CD4-positive, alpha-beta memory T cell (primary cell): ENCODE measurements at places on chromosomes 11 and 22.
A peak's percentile ranks its signal among the peaks of the same experiment; 100 is the strongest.

GRCh38 chr11:832529-833113 is at the start of gene CD151:
TSS of gene CD151 (plus strand) at chr11:832952. CDS start at chr11:836070, 3,118 bp downstream.
- no peak for DNase-seq

DNA sequence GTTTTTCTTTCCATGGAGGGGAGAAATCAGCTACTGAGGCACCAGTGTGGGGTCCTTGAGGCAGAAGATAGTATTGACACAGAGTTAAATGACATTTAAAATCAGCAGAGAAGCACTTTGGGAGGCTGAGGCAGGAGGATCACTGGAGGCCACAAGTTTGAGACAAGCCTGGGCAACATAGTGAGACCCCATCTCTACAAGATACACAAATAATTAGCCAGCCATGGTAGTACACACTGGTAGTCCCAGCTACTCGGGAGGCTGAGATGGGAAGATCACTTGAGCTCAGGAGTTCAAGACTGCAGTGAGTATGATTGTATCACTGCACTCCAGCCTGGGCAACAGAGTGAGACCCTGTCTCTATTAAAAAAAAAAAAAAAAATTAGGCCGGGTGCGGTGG is 38.1 kb downstream of the KREMEN1 start:
- no peak for DNase-seq

GRCh38 chr11:95585069-95585751 is 204.4 kb downstream of the FAM76B start:
- DNase-seq: no peak

DNA sequence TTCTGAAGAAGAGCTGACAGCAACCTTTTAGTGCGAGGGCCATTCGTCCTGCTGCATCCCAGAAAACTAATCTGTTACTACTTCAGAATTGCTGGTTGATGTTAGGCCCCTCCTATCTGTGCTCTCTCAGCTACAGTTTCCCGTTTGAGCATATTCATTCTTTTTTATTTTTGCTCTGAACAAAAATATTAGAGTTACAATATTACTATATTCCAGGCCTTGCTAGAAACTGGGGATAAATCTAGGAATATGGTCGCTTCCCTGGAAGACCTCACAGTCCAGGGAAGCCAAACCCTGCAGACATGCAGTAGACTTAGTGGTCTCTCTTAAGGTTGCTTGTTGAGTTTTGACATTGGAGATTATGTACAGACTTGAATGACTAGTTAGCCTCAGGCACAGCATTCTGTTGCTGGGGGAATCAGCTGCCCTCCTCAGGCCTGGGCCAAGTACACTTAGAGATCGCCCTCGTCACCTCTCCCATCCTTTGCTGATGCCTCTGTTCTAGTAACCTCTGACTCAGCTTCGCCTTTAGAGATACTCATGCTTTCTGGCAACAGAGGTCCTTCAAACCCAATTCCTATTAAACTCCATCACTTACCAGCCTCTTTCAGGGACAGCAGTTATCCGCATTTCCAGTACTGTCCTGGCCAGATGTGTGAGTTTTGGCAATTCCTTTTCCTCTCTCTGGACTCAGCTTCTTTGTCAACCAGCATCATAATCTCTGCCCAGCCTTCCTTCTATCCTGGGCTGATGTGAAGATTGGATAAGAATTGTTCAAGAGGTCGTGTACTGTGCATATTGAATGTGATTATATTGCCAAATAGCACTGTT is 698 bp upstream of the ANAPC15 start:
- no peak for DNase-seq

- DNase-seq: no peak
These were observed 5.5 kb downstream of the GRK3 start for GRCh38 chr22:25569983-25570382.

DNA sequence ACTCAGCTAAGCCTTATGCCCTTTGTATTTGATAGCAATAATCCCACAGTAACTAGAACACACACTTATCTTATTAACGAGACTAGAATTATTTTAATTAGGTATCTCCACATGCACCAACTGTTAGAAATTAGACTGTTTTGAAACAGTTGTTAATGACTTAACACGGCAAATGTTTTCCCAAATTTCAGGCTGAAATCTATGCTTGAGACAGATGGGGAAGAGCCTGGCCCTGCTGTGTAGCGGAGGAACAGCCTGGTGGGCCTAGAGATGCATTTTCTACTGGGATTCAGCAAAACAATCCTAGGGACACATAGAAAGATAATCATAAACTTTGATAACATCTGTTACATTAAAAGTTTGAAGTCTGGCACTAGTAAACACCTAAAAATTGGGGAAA is 273.4 kb downstream of the TTC28 start:
- DNase-seq: no peak

- no peak for DNase-seq
These were observed 15.2 kb downstream of the POLR2F start for GRCh38 chr22:37968452-37969251.

DNA sequence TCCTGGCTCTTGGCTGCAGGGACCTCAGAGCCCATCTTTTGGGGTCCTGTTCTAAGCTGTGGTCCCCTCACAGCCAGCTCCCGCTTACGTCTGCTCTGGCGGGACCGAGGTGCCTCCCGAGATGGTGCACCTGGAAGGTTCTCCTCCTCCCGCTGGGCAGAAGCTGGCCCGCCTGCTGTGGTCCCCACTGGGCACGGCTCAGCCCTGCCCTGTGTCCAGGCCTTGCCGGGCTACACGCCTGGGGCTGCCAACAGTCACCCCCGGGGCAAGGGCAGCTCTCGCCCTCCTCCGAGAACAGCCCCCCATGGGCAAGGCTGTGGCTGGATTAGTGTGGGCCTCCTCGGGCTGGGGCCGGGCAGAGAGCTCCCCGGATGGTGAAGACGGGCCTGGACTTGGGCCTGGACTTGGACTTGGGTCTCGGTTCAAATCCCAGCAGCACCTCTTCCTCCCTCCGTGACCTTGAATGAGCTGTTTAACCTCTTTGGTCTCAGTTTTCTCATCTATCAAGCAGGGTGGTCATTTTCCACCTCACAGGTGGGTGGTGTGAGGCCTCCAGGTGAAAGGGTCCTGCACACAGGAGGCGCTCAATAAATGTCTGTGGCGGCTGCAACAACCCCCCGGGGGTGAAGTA is 998 bp downstream of the BAIAP2L2 start:
- peak; percentile 20 for DNase-seq

DNA sequence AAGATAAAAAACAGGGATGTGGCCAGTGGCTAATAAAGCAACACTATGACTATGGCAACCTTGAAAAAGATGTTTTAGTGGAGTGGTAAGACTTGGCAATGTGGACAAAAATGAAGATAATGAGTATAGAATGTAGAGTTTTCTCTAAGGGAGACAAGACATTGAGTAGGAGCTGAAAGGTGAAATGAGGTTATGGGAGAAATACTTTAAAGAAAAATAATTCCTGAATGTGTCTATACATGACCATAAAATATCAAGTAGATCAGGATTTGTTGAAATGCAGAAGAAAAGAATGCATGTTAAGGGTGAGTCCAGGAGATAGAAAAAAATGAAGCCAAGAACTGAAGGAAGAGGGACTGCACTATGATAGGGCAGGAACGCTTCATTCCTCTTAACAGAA is 101.6 kb upstream of the CARD18 start:
- no peak for DNase-seq

DNA sequence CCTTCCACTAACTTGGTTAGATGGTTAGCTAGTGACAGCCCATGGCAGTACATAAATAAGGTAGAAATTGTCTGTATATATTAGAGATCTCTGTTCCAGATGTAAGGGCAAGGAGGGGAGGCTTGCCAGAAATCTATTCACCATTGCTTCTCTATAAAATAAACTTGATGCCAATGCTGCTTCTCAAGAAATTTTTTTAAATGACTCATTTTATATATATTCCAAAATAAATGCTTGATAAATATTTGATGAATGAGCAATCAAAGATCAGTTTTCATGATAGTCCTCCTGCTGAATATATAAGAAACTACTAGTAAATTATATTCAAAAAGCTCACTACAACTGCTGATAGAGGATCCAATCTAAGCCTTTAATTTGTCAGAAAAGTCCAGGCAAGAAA is 710.6 kb upstream of the CCDC179 start:
- no peak for DNase-seq

GRCh38 chr11:119382101-119382500 is 611 bp upstream of the USP2 start:
- no peak for DNase-seq

DNA sequence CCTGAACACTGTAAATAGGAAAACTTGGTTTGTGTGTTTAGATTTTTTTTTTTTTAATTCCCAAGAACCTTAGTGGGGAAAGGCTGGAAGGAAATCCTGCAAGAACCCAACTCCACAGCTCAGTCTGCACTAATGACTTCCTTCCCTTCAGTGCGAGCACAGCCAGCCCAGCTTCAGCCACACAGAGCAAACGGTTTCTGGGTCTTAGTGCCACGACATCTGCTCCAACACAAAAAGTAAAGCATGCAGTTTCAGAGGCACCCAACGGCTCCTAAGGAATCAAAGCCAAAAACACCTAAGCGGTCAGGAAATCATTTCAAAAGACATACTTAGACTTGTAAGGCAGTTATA is 236.1 kb downstream of the TTC28 start:
- no peak for DNase-seq

GRCh38 chr11:26943636-26944035 is 50.3 kb upstream of the FIBIN start:
- DNase-seq: no peak

- DNase-seq: no peak
These were observed 12.0 kb downstream of the ST14 start for GRCh38 chr11:130171534-130171933.

- DNase-seq: no peak
These were observed 106.5 kb downstream of the NAV2 start for GRCh38 chr11:19819148-19819547.

GRCh38 chr11:9069256-9069655 is 22.1 kb downstream of the SCUBE2 start:
- DNase-seq: no peak

DNA sequence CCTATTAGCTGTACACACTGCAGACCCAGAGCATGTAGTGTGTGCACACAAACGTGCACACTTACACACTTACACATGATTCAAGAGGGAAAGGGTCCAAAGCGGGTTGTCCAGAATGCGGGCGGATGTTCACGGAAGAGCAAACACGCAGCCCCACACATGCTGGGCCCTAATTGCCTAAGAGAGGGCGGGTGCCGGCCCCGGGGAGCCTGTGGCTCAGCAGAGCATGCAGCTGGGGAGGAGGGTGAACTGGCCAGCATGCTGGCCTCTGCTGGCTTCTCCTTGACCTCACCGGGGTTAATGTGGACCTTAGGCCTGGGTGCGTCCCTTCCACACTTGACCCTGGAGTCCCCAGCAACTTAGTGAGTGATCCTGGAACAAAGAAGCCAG is 816.3 kb downstream of the BRD1 start:
- DNase-seq: no peak

DNA sequence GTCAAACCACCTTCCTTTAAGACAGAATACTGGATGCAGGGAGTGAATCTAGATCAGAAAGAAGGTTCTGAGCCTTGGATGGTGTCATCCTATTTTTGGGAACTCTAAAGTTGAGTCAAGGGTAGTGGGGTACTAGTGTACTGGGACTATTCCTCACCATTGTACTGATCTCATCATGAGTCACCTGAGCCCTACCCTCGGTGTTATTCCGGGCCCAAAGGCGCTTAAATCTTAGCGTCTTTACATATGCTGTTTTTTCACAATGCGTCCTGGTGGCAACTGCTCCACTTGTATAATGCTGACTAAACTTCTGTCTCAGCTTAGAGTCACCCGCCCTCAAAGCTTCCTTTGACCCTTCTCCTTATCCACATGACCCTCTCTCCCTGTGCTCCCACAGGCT is 25.3 kb upstream of the PATE1 start:
- DNase-seq: no peak

DNA sequence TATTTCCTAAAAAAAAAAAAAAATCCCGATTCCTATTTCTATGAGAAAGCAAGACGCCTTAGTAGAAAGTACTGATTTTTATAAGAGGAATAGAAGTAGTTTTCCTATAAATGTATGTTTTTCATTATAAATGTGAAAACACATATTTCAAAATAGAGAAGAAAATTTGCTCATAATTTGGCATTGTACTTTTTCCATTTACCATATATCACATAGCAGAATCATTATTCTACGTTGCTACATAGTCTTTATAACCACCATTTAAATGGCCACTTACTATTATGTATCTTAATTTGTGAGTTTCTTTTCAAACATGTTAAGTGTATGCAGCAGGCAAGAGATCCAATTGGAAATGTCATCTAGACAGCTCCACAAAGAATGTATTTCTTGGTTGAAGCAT is 99.0 kb downstream of the CCDC34 start:
- no peak for DNase-seq

DNA sequence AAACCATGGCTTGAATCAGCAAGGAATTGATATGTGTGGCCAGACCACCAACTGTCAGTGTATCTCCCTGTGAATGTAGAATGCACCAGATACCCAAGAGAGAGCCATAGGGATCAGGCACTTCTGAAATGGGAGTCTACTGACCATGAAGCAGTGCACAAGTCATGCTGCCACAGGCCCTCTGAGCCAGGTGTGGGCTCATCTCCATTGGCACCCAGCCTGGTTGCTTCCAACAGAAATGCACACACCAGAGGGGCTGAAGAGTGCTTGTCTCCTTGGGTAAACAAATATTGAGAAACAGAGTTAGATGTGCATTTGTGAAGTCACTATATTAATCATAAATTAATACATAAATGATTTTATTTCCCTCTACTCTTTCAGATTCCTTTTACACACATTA is 28.4 kb upstream of the PANX1 start:
- DNase-seq: no peak

- no peak for DNase-seq
These were observed 31.3 kb upstream of the OPCML start for GRCh38 chr11:133563505-133564025.

DNA sequence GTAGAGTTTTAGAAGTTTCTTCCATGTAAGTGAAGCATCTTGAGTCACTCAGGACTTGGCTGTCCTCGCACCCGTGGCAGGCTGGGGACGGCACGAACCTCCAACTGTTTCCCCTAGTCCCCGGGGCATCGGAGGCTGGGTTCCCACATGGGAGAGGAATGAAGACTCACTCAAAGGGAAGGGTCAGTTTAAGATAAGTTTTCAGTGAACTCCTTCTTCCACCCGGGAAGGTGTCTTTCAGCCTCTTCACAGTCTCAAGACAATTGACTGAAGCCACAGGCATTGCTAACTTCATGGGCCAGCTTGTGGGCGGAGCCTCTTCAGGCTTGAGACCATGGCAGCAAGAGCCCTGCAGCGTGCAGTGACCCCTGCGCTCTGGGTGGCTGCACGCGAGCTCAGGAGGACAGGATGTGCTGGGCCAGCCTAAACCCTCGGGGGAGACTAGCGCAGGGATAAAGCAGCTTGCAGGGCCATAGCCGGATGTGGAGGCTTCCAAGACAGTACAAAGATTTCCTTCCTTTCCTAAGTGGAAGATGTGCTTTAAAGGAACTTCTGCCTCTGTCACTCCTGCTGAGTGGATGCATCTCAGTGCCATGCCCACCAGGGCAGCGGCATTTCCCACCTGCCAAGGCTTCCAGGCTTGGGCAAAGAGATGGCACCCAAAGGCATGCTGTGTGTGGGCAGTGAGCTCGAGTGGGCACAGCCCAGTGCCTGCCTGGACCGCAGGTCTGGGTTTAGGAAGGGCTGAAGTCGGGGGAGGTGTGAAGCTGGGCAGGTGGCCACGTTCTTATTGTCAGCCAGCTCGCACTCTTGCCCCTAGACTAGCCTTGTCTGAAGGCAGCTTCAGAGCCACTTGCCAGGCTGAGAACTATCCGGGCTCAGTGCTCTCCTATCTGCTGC is 32.9 kb downstream of the PPIL2 start:
- DNase-seq: no peak
